ENCODE measurements at places on chromosomes 6 and 20.

GRCh38 chr6:116298973-116299372 is 19.2 kb upstream of the TSPYL1 start:
- DNase-seq = no peak

DNA sequence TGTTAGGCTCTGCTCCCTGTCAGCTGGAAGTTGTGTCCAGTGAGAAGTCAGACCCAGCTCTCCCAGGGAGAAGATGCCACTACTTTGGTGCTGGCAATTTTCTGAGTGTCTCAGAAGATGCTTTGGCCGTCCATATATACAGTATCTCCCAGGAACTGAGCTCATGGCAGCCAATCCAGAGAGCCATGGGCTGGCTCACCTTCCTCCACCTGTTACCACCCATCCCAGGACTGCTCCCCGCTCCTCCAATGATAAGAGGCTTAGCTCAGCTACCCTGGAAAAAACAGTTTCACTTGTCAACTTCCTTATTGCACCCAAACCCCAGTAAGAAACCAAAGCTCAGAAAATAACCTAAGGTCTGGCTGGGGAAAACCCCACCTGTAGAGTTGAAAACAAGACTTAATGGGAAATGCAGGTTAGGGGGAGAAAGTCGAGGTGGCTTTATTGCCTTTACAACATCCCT is at the start of gene BNIP5:
Gene BNIP5 (minus strand): TSS at position 110 of the 463 bp plus-strand sequence. CDS start 6,198 bp downstream, outside the sequence.
- DNase-seq = no peak

- no peak for DNase-seq
These were observed 14.8 kb downstream of the TPMT start for GRCh38 chr6:18139935-18140621.

- DNase-seq = no peak
These were observed 64.9 kb downstream of the CPNE5 start for GRCh38 chr6:36774331-36774730.

DNA sequence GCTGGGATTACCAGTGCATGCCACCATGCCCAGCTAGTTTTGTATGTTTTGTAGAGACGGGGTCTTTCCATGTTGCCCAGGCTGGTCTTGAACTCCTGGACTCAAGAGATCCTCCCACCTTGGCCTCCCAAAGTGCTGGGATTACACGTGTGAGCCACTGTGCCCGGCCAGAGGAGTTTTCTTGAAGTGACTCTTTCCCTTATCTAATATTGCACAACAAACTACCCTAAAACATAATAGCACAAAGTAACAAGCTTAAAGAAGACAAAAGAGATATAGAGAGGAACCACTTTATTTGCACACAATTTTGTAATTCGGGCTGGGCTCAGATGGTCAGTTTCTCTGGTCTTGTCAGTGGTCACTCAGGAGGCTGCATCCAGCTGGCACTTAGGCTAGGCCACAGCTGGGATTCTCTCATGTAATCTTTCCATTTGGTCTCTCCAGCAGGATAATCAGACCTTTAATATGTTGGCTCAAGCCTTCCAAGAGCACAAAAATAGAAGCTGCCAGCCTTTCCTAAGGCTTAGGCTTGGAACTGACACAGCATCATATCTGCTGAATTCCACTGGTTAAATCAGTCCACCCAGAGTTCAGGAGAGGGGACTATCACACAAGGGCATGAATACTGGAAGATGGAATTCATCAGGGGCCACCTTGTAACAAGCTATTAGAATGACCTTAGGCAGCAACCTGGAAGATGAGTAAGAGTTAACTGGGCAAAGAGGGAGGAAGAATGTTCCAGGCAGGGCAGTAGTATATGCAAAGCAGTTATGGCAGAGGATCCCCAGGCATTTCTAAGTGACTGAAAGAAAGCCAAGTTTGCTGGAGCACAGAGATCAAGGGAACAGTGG is 56.7 kb upstream of the PNRC1 start:
- DNase-seq = no peak

Data from AG08395 (cell line).